D341Med (cell line): ENCODE measurements at places on chromosomes 12 and 14.

DNA sequence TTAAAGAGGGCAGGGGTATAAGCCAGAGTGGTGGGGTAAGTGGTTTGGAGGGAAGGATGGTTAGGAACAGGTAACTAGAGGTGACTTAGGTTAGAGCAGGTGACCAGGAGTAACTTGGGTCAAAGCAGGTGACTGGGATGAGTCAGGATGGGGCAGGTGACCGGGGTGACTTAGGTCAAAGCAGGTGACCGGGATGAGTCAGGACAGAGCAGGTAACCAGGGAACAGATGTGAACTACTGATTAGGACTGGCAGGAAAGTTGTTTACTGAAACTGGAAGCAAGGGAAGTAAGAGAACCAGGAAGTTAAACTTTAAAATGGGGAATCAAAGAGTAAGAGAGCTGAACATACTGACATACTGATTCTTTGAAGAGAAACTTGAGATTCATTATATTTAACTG is 57.4 kb downstream of the FSCB start:
- no peak for DNase-seq

DNA sequence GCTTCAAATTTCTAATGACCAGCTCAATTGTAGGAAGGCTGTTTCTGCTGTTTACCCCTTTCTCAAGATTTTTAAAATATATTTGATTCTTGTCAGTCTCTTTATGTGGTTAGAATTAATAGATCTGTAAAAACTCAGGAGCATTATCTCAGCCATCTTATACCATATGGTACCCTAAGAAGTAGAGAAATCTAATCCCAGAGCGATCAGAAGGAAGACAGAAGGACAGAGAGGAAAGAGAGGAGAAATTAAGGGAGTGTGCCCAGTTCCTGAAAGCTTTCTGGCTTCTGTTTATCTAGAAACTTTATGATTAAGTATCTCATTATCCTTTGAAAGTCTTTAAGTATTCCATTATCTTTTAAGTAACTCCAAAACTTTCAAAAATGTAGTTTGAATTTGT is 152.1 kb upstream of the NAV3 start:
- DNase-seq, result no peak

GRCh38 chr14:55427439-55427838 is 13.0 kb downstream of the TBPL2 start:
- no peak for DNase-seq

DNA sequence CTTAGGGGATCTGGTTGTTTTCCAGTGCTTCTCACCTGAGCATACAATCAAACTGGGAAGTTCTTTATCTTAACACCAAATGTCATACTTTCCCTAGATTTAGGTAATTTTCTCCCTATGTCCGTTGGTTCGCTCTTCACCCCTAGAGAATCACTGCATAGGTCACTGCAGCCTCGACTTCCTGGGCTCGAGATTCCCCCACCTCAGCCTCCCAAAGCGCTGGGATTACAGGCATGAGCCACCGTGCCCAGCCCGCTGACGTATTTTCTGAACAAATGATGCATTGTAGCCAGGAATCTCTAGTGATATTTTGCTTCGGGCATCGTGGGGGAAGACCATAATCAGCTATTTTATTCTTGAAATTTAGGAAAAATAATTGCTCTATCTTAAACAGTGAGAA is 1.1 kb upstream of the RPL41 start:
- no peak for DNase-seq

DNA sequence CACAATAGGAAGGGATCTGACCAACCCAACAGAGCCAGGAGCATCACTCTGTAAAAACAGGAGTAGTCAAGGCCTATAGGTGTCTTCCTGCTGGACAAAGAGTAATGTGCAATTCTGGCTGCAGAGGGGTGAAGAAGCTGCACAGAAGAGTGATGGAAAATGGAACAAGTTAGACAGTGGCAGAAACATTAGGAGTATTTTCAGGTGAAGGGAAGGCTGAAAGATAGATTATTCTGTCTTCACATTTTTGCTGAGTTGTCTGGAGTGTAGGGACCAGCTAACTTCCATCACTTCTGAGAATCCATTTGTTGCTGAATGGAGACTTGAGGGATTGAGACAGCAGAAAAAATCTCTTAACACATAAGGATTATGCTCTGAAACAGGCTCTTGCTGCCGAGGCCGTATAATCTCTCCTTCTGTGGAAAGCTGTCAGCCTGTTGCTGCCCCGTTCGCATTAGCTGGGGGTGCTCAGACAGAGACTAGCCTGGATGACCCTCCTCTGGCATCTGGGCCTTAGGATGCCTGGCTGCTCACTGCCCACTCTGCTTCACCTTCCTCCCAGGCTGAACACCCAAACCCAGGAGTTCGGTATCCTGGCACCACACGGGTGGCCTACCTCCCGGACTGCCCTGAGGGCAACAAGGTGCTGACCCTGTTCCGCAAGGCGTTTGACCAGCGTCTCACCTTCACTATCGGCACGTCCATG is 3.1 kb upstream of the ARHGEF25 start:
- DNase-seq, result peak; percentile 64
